Activated T-cell treated with anti-CD3 and anti-CD28 coated beads, Interleukin-2, amount 50 U/mL, for 48 hours (primary cell): ENCODE measurements at places on chromosomes 13 and 19.

GRCh38 chr13:101529422-101529821 is 76.9 kb downstream of the ITGBL1 start:
- DNase-seq: no peak

GRCh38 chr13:111845621-111846351 is 221.2 kb upstream of the SOX1 start:
- no peak for DNase-seq

DNA sequence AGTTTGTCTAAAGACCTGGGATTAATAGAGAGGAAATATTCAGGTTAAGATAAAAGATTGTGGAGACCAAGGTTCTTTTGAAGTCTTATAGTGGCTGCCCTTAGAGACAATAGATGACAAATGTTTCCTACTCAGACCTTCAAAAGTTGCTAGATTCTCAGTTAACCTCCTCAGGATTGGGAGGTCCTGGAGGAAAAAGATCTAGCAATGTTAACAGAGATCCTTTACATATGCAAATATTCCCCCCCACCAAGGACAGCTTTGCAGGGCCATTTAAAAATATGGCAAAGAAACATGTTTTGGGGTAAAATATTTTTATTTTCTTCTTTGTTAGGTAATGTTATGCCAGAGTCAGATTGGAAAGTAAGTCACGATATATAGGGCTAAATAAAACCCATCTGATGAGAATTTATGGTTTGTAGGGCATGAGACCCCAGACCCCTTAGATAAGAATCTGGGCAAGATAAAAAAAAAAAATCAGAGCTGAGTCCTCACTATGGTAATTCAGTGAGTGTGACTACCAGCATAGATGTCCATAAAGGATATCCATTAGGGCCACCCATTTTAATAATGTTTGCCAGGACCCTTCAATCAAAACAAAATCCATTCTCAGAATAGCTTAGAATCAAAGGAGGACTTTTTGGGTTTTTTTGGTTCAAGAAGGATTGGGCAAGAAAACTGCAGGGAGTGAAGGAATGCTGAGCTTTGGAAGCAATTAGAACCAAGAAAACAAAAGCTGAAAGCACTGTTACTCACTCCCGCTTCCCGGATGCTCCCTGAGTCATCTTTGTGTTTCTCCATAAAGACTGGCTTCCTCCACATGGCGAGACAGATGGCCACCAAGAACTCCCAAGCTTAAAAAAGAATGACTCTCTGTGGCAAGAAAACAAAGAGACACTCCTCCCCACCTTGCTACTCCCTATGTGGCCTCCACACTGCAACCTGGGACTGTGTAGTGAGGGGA is 28.2 kb downstream of the VSTM1 start:
- DNase-seq: no peak

DNA sequence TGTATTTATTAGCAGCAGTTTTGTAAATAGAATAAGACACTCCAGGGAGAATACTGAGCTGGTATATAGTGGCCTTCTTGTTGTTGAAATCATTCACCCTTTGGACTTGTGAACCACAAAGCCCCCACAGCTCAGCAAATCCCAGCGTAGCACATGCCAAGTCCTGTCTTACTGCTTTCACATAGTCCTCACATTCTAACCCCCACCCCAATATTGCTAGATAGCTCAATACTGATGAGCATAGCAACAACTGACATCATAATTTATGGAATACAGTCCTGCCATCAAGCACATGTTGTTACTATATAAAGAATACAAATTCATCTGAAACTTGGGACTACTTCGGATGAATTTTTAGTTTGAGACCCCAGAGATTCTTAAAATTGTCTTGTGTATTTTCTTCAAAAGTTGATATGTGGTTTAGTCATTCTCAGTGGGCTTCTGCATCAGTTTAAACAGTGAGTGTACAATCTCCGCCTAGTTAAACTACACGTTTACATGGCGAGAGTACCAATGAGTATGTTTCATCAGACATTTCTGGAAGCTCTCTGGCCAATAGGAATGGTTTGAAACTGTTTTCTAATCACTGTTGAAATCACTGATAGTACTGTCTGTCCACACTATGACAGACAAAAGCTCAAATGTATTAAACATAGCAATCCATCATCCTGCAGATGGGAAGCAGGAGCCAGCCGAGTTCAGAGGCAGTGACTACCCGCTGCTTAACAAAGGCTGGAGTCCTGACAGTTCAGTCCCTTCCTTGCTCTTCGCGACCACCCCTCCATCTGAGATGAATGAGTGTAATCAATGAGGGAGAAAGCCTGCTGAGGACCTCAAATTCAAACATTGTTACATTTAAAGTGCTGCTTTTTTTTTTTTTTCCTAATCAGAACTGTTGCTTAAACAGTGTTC is 15.2 kb downstream of the DACH1 start:
- no peak for DNase-seq

DNA sequence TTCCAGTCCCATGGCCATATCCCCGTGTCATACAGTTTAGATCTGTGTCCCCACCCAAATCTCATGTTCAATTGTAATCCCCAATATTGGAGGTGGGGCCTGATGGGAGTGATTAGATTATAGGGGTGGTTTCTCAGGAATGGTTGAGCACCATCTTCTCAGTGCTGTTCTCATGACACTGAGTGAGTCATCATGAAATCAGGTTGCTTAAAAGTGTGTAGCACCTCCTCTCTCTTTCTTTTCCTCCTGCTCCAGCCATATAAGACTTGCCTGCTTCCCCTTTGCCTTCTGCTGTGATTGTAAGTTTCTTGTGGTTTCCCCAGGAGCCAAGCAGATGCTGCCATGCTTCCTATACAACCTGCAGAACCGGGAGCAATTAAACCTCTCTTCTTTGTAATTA is 197.8 kb downstream of the NALCN start:
- no peak for DNase-seq

DNA sequence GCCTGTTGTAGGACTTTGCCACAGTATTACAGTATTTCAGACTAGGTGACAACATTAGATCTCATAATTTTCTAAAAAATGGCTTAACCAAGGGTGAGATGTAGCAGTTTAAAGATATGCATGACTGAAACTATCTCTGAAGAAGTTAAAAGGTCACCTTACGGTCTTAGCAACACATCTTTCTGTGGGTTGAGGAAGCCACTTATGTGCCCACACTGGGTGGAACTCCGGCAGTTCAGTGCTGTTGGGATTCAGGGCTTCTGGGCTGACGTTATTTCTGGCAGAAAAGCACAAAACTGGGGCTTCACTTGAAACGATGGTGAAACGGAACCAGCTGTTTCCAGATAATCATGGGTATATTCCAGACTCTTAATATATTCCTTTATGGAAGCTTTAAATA is 697.3 kb downstream of the PCDH9 start:
- no peak for DNase-seq

- no peak for DNase-seq
These were observed 3.3 kb upstream of the IGFL2 start for GRCh38 chr19:46144756-46145155.

DNA sequence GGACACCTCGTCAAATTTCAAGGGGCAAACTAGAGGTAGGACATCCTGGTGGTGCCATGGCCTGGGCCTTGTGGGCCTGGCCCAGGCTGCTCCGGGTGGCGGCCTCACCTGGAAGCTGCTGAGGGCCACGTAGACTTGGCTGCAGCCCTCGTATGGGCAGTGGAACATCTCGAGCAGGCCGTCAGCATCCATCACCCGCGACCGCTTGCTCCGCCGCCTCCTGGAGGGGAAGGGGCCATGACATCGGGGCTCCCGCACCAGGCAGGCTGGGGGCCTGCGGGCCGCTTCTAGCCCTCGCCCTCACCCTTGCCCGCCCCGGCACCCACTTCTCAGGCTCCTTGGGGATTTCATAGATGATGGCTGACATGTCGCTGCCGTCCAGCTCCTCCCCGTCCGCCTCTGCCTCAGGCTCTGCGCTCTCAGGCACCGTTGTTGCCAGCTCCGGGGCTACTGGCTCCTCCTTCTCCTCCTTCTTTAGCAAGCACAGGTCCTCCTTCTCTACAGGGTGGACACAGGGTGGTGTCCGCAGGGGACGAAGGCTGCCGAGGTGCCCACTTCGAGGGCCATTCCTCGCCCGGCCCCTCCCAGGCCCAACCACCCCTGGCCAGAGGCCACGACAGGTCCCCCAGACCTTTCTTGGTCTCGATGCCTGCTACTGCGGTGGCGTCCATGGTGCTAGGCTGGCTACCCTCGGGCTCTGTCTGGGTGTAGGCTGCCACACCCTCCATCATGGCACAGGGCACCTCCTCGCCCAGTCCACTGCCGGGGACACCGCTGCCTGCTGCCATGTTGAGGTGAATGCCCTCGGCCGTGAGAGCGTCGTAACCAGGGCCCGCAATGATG is 6.0 kb upstream of the ELAVL3 start:
- DNase-seq: no peak

DNA sequence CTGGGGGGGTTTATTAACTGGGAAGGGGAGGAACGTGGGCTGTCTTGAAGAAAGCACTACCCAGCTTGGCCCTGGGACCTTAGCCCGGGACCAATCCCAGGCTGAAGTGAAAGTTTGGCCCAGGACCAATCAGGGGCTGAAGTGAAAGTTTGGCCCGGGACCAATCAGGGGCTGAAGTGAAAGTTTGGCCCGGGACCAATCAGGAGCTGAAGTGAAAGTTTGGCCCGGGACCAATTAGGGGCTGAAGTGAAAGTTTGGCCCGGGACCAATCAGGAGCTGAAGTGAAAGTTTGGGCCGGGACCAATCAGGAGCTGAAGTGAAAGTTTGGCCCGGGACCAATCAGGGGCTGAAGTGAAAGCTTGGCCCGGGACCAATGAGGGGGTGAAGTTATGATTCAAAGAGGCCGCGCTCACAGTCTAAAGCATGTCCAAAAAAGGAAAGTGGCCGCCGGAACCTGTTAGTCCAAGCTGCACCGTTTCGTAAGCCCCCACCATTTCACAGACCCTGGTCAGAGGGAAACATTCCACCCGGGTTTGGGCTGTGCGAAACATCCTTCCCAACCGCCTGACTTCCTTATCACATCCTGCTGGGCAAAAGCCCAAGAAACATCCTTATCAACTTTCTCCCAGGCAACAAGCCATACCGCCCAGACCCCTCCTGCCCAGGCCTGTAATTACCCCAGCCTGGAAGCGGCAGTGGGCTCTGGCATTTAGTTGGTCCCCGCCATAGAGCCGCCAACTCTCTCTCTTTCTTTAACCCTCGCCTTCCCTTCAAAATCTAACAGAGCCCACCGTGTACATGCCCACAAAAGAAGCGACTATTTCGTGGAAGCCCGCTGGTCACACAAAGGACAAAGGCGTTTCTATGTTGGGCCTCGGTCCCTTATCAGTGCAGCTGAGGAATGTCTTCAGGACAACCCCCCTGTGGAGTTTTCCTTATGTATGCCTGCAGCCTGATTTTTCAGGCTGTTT is 1.1 kb downstream of the ZNF850 start:
- DNase-seq: peak; percentile 55

GRCh38 chr13:25502551-25502950 is 130.8 kb downstream of the ATP8A2 start:
- no peak for DNase-seq

DNA sequence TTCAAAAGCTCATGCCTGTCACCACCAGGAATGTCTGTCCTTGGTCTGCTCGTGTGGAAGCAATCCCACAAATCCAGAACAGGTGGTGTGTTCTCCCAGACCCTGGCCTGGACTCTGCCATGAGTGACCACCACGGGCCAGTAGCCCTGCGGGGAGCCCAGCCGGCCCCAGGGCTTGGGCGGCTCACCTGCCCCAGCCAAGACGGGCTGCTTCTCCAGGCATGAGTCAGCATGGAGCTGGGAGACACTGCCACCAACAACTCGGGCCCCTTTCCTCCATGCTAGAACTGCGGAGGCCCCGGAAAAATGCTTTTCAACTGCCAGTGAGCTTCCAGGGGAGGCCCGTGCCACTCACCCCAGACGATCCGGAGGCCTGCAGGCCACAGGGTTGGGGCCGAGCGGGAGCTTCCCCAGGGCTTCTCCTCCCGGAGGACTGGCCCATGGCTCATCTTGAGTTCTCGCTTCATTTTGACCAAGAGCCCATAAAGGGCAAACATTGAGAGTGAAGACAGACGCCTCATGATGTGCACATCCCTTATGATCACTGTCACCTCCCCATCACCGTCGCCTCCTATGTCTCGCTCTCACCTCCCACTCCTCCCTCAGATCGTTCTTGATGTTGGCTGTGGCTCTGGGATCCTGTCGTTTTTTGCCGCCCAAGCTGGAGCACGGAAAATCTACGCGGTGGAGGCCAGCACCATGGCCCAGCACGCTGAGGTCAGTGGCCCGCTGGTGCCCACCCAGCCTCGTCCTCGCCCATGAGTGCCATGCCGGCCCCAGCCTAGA is 16.7 kb downstream of the YIPF2 start:
- DNase-seq: no peak

- DNase-seq: no peak
These were observed 225.8 kb upstream of the IRS2 start for GRCh38 chr13:110012102-110012739.

GRCh38 chr13:62125451-62125850 is 709.8 kb upstream of the PCDH20 start:
- no peak for DNase-seq

DNA sequence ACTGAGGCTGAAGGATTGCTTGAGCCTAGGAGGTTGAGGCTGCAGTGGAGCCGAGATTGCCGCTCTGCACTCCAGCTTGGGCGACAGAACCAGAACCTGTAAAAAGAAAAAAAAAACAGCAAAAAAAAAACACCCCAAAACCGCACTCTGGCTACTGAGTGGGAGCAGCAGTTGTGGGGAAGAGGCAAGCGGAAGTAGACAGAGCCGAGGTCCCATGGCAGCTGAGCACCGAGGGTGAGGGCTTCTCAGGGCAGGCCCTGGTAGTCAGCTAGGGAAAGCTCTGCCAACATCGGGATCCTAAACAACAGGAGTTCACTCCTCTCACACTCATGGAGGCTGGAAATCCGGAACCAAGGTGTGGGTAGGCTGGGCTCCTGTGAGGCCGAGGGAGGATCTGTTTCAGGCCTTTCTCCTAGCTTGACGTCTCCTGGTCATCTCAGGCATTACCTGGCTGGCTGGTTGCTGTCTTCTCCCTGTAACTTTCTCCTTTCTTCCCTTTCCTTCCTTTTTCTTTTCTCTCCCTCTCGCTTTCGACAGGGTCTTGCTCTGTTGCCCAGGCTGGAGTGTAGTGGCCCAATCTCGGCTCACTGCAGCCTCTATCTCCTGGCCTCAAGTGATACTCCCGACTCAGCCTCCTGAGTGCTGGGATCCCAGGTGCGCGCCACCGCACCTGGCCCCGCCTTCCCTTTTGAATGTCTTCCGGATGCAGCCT is 15.8 kb upstream of the LATS2 start:
- no peak for DNase-seq

DNA sequence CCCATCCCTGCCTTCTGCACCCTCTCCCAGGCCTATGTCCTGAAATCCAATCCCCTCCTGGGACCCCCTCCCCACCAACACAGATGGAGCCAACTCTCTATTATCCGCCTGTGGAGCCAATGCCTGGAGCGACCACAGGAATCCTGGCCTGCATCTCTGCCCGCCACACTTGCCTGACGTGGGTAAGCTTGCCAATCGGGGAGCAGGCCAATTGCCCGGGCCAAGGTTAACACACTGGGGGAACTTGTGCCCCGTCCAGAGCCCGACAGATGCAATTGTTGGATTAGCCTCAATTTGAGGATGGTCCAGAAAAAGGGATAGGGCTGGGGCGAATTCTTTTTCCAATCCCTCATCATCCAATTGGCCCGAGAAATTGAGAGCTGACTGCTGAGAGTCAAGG is 5.9 kb downstream of the WIZ start:
- no peak for DNase-seq
